ENCODE measurements at places on chromosomes 7 and 10. TPM values are rescaled to one million over a fixed set of nuclear protein-coding genes. Genes with fewer than 3 reads are reported as not detected.
A peak's percentile ranks its signal among the peaks of the same experiment; 100 is the strongest.

GRCh38 chr7:3041986-3042675, 1.5 kb downstream of the CARD11 start:
- no peak for DNase-seq
- H3K4me1 ChIP-seq, result no peaks in the 10 kb centered on the region

The UBTD1 gene
- total RNA-seq, result 37.5 TPM

The CFAP58 gene
- 0.14 TPM for total RNA-seq

- no peaks in the 10 kb centered on the region for H3K4me1 ChIP-seq
- H3K27me3 ChIP-seq, result no peaks in the 10 kb centered on the region
- no peaks in the 10 kb centered on the region for H3K36me3 ChIP-seq
- no peak for DNase-seq
Observed at GRCh38 chr10:32795598-32796183, 162.3 kb downstream of the ITGB1 start.

GRCh38 chr7:67426654-67427053, 430.0 kb downstream of the TYW1 start:
- no peaks in the 10 kb centered on the region for H3K4me1 ChIP-seq
- no peaks in the 10 kb centered on the region for H3K27me3 ChIP-seq
- H3K36me3 ChIP-seq, result no peaks in the 10 kb centered on the region
- no peak for DNase-seq

DNA sequence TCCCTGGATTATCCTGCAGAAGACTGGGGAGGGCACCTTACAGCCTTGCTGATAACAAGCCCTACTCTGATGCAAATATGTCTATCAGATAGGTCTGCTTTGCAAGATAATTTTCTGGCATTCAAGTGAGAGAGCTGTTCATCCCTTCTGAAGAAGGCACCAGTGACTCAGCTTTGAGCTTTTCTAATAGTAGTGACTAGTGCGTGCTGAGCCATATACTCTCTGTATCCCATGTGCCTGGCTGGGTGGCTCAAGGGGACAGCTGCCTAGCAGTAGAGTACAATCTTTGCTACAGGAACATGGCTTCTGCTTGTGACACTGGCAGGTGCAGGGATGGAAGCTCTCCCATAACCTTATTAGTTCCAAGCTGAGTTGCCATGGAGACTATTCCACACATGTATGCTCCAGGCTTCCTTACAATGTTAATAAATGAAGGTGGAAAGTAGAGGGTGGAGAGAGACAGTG, 35.0 kb upstream of the ABCB4 start:
- no peaks in the 10 kb centered on the region for H3K4me1 ChIP-seq
- H3K27me3 ChIP-seq, result no peaks in the 10 kb centered on the region
- H3K36me3 ChIP-seq, result no peaks in the 10 kb centered on the region
- DNase-seq, result no peak
- H3K27ac ChIP-seq, result no peak overlapping the region
- H3K4me3 ChIP-seq, result no peak overlapping the region

The CYP3A4 gene
- not detected for total RNA-seq

GRCh38 chr10:102782673-102783551, 39.2 kb downstream of the WBP1L start:
- peak overlapping the region; percentile 6 for H3K4me3 ChIP-seq
- DNase-seq, result peak; percentile 84
- H3K36me3 ChIP-seq, result no peaks in the 10 kb centered on the region
- H3K27me3 ChIP-seq, result no peaks in the 10 kb centered on the region

- no peaks in the 10 kb centered on the region for H3K27me3 ChIP-seq
- no peak overlapping the region for H3K4me3 ChIP-seq
- H3K4me1 ChIP-seq, result no peaks in the 10 kb centered on the region
- H3K27ac ChIP-seq, result no peak overlapping the region
- no peaks in the 10 kb centered on the region for H3K36me3 ChIP-seq
Observed at GRCh38 chr10:36488579-36488978, 636.8 kb upstream of the ANKRD30A start.

The PNLIPRP1 gene
- total RNA-seq, result not detected

DNA sequence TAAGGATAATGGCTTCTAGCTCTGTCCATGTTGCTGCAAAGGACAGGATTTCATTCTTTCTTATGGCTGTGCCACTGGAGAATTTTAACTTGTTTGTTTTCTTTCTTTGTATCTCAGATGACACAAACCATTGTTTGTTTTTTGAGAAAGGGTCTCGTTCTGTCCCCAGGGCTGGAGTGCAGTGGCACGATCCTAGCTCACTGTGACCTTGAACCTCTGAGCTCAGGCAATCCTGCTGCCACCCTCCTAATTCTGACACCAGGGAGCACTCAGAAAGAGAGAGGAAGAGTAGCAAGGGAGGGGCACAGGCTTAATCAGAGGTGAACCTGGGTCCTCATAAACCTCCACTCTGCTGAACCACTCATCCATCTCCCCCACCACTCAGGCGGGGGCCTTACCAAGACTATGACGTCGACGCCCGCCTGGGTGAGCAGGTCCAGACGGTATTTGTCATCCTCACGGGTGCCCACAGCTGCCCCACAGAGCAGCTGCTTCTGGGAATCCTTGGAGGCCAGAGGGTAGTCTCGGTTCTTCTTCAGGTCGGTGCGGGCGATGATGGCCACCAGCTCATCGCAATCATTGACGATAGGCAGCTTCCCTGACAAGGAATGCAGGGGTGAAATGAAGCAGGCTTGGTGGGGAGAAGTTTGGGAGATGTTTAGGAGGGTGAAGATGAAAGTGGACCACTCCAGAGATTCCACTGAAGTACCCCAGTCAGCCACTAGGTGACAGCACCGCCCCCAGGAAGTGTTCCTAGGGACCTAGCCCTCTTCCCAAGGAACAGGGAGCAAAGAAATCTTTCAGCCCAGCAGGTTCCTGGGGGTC, 11.6 kb downstream of the IMPDH1 start:
- no peak for DNase-seq
- H3K27ac ChIP-seq, result no peak overlapping the region
- no peaks in the 10 kb centered on the region for H3K27me3 ChIP-seq
- peaks cover 76% of the 10 kb centered on the region for H3K36me3 ChIP-seq
- H3K4me3 ChIP-seq, result no peak overlapping the region

DNA sequence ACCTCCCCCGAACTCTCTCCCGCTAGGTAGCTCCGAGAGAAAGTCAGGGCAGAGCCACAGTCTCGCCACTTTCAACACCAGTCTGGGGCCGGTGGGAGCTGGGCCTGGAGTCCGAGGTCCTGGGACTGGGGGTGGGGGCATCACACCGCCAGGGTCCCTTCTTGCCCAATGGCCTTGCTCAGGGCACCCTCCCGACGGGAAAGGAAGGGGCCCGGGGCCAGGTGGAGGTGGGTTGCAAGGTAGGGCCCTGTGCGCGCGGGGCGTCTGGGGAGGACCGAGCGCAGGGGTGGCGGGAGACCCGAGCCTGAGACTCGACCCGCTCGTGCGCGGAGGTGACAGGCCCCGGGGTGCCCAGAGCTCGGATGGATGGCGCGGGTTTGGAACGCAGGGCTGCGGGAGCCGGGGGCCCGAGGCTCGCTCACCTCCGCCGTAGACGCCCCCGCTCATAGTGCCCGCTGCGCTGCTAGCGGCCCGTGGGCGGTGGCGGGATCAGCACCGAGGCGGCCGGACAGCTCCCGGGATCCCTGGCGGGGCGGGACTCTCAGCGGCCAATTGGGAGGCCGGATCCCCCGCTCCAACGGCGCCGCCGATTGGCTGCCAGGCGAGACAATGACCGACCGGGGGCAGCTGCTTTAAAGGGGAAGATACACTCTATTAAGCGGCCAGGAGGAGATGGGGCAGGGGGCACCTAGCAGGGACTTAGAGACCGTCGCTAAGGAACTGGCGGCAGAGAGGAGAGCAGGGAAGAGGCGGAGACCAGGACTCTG, at the start of gene ACTL6B:
Gene ACTL6B, minus strand, starts transcription at position 541 of the 767 bp plus-strand sequence. Its CDS starts 94 bp downstream, at position 447.
- H3K4me1 ChIP-seq, result no peaks in the 10 kb centered on the region
- peak; percentile 79 for DNase-seq
- no peak within 1 kb of the TSS for H3K4me3 ChIP-seq
- no peak within 1 kb of the TSS for H3K27ac ChIP-seq
- H3K27me3 ChIP-seq, result peaks cover 48% of the 10 kb centered on the region
- H3K36me3 ChIP-seq, result no peaks in the 10 kb centered on the region

DNA sequence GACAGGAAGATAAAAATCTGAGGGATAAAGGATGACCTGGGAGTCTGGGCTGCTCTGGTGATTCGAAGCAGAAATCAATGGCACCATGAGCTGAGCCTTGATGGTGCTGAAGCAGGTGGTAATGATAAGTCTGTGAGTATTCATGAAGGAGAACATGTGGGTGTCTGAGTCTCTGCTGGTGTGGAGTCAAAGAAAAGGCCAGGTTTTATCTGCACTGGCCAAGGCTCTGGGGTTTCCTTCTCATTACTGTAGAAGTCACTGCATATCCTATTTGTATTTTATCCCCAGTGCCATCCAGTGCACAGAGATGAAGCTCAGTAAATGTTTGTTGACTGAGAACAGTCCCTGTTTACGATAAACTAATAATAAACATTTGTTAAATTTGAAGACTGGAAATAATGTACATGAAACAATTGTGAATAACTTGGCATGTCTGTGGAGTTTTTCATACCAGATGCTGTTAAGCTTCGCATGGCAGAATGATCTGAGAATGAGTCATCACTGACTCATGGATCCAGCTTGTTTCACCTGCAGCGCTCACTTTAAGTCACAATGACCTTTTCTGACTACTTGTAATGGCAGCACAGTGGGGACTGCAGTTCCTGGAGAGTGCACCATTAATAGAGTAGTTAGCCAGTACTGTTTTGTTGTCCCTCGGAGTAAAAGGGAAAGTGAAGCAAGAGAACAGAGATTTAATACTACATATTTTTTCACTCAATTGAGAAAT, 538.5 kb downstream of the HTR7 start:
- no peak for DNase-seq
- H3K4me1 ChIP-seq, result no peaks in the 10 kb centered on the region
- H3K27me3 ChIP-seq, result no peaks in the 10 kb centered on the region
- H3K27ac ChIP-seq, result no peak overlapping the region

DNA sequence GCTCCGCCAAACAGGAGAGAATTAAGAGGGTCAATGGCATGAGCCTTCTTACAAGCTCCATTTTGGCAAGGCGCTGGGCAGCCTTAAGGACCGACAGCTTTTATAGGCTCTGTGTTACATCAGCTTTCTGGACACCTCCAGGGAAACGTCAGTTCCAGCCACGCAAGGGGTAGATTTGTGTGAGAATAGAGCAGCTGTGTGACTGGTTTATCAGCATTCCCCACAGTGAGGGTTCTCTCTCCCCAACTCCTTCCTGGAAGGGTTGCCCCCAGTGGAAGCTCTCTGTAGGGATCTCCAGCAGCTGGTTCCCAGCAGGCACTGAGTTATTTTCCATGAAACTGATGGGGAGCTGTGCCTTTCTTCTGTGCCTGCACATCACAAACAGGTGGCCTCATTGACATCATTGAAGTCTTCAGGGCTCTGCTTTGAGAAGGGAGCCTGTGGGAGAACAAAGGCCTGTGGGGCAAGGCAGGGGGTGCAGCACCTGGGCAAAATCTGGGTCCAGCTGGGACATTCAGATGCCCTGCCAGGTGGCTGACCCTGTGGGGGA, at the start of gene CUZD1:
Gene CUZD1, minus strand, starts transcription at position 75 of the 550 bp plus-strand sequence. Its CDS starts 14 bp downstream, at position 61.
- H3K4me3 ChIP-seq, result no peak within 1 kb of the TSS
- H3K27me3 ChIP-seq, result no peaks in the 10 kb centered on the region
- no peaks in the 10 kb centered on the region for H3K4me1 ChIP-seq
- no peak within 1 kb of the TSS for H3K27ac ChIP-seq
- no peaks in the 10 kb centered on the region for H3K36me3 ChIP-seq

- no peaks in the 10 kb centered on the region for H3K4me1 ChIP-seq
- H3K36me3 ChIP-seq, result no peaks in the 10 kb centered on the region
- no peaks in the 10 kb centered on the region for H3K27me3 ChIP-seq
- DNase-seq, result no peak
- no peak overlapping the region for H3K27ac ChIP-seq
Observed at GRCh38 chr10:47076949-47077361, 165.7 kb downstream of the PTPN20 start.

DNA sequence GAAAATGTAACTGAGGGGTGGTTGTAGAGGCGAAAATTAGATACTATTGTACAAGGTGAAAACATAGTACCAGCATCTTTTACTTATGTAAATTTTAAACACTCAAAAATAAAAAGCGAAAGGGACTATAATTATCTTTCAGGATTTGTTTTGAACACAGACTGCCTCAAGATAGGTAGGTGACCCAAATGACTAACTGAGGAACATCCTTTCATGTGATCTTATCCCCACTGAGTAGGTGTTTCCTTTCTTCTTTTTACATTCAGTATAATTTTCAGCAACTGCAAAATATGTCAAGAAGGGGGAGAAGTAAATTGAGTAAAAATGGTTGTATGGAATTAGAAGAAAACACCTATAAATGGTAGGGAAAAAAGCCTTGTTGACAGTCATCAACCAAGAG, 236.7 kb downstream of the PHF14 start:
- no peaks in the 10 kb centered on the region for H3K36me3 ChIP-seq
- no peak for DNase-seq
- H3K4me1 ChIP-seq, result peaks cover 9% of the 10 kb centered on the region
- no peak overlapping the region for H3K27ac ChIP-seq
- no peaks in the 10 kb centered on the region for H3K27me3 ChIP-seq
- no peak overlapping the region for H3K4me3 ChIP-seq

GRCh38 chr10:13844651-13845050, 257.9 kb downstream of the PRPF18 start:
- DNase-seq, result no peak
- H3K36me3 ChIP-seq, result no peaks in the 10 kb centered on the region
- peaks cover 7% of the 10 kb centered on the region for H3K4me1 ChIP-seq
- H3K27ac ChIP-seq, result no peak overlapping the region
- no peak overlapping the region for H3K4me3 ChIP-seq

DNA sequence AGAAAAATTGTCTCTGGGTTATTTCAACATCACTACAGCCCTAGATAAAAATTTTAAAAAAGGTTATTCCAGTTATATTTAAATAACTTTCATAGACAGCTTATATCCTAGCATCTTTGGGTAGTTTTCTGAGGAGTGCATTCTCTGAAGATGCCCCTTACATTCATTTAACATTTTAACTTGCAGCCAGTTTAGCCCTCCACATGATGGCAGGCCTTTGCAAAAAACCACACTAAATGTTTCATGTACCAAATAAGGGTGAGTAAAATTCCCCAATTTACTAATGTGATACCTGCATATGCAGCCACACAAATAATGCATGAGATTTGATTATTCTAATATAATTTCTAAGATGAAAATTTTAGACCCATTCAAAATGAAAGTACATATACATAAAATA, 108.4 kb upstream of the ZWINT start:
- H3K4me3 ChIP-seq, result no peak overlapping the region
- no peak overlapping the region for H3K27ac ChIP-seq
- no peaks in the 10 kb centered on the region for H3K4me1 ChIP-seq
- no peaks in the 10 kb centered on the region for H3K27me3 ChIP-seq
- no peaks in the 10 kb centered on the region for H3K36me3 ChIP-seq
- DNase-seq, result no peak

The AQP1 gene
- 1,132 TPM for total RNA-seq

- no peak overlapping the region for H3K27ac ChIP-seq
- no peaks in the 10 kb centered on the region for H3K4me1 ChIP-seq
- no peaks in the 10 kb centered on the region for H3K27me3 ChIP-seq
- no peak for DNase-seq
- no peaks in the 10 kb centered on the region for H3K36me3 ChIP-seq
Observed at GRCh38 chr7:123643495-123644441, 11.9 kb upstream of the LMOD2 start.

GRCh38 chr10:15737656-15738055, 17.9 kb upstream of the ITGA8 start:
- no peak for DNase-seq
- H3K4me3 ChIP-seq, result no peak overlapping the region
- H3K36me3 ChIP-seq, result no peaks in the 10 kb centered on the region
- H3K27me3 ChIP-seq, result no peaks in the 10 kb centered on the region
- H3K4me1 ChIP-seq, result no peaks in the 10 kb centered on the region
- H3K27ac ChIP-seq, result peak overlapping the region; percentile 39
